ENCODE measurements at places on chromosomes 12 and 14.

DNA sequence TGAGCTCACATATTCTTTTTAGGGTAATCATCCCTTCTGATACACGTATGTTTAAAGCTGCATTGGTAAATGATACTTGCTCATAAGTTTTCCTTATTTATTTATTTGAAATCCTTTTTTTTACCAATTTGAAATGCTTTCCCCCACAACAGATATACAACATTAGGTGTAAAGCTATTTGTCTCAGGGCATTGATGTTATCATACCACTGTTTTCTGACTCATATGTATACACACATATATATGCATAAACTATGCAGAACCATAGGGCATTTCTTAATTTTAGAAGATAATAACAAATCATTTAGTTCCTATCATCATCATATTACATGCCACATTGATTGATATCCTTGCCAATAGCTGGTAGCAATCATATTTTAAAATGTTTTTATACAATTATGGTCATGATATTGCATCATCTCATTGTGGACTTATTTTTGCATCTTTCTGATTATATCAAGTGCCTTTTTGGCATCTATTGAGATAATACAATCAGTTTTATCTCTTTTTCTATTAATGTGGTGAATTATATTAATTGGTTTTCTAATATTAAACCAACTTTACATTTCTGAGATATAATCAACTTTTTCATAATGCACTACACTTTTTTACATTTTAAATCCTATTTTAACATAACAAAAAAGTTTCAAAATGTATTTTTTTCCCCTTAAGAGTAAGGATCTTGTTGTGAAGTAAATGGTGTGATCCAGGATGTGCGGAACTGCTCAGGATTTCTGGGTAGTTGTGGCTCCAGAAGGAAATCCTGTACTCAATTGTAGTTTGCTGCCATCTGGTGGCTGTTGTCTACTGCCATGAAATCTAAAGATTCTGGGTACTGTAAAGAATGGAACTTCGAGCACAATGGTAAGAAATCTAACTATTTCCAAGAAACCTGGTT is 16.7 kb downstream of the OR9K2 start:
- peaks cover 3% of the 10 kb centered on the region for H3K27me3 ChIP-seq
- no peaks in the 10 kb centered on the region for H3K4me1 ChIP-seq
- no peak overlapping the region for H3K4me3 ChIP-seq
- no peaks in the 10 kb centered on the region for H3K36me3 ChIP-seq
- DNase-seq = no peak
- H3K27ac ChIP-seq = no peak overlapping the region

- H3K27me3 ChIP-seq = no peaks in the 10 kb centered on the region
- peak overlapping the region; percentile 3 for H3K27ac ChIP-seq
- H3K36me3 ChIP-seq = peaks cover 8% of the 10 kb centered on the region
Measured at GRCh38 chr12:98513379-98514322, 1.7 kb upstream of the TMPO start.

DNA sequence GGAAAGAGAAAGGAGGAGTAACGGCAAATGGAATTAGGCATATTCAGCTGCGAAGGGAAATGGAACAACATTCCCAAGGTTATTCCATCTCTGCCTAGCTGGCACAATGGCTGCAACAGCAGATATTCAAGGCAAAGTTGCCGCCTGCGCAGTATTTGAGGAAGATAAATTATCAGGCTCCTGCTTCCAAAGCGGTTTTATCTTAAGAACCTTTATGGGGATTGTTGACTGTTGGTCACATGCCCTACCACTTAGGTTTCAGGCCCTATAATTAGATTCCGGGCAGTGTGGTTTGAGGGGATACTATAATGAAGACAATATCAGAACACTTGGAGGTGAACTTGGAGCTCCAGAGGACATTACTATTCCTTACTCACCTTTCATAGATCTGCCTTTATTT is 99.7 kb downstream of the FGD4 start:
- DNase-seq = no peak
- no peaks in the 10 kb centered on the region for H3K27me3 ChIP-seq
- H3K4me3 ChIP-seq = no peak overlapping the region

GRCh38 chr12:168763-169525 is 45.0 kb downstream of the SLC6A12 start:
- no peaks in the 10 kb centered on the region for H3K36me3 ChIP-seq
- no peaks in the 10 kb centered on the region for H3K4me1 ChIP-seq
- H3K4me3 ChIP-seq = no peak overlapping the region
- no peak for DNase-seq

DNA sequence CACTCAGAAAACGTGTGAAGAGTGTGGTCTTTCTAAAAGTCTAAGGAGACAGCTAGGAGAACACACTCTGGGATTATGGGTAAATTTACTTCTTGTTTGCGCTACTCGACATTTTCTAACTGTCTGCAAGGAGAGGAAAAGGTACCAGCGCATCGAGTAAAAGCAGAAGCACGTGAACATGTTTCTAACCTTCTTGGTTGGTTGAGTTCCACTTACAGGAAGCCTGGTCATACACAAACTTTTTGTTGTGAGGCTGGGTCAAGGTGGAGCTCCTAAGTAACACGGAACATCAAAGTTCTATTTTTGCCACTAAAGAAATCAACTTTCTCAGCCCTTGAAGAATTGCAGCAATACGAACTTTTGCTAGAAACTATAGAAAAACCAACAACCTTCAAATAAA is 20.0 kb downstream of the ANKLE2 start:
- H3K4me3 ChIP-seq = no peak overlapping the region
- peaks cover 59% of the 10 kb centered on the region for H3K36me3 ChIP-seq
- no peaks in the 10 kb centered on the region for H3K4me1 ChIP-seq
- DNase-seq = no peak
- H3K27me3 ChIP-seq = no peaks in the 10 kb centered on the region

DNA sequence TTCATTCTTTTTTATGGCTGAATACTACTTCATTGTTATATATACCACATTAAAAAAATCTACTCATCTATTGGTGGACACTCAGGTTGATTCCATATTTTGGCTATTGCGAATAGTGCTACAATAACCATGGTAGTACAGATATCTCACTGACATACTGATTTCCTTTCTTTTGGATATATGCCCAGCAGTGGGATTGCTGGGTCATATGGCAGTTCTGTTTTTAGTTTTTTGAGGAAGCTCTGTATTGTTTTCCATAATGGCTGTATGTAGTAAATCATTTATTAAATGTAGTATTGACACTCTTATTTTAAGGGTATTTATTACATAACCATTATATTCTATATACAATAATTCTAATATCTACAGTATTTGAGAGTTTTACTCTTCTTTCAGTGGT is 43.7 kb downstream of the PTCSC3 start:
- no peak overlapping the region for H3K4me3 ChIP-seq
- DNase-seq = no peak
- no peaks in the 10 kb centered on the region for H3K27me3 ChIP-seq
- no peaks in the 10 kb centered on the region for H3K4me1 ChIP-seq

GRCh38 chr14:96081767-96082400 is 42.7 kb downstream of the C14orf132 start:
- peaks cover 58% of the 10 kb centered on the region for H3K4me1 ChIP-seq
- no peaks in the 10 kb centered on the region for H3K27me3 ChIP-seq
- H3K27ac ChIP-seq = no peak overlapping the region
- DNase-seq = no peak
- H3K36me3 ChIP-seq = no peaks in the 10 kb centered on the region

DNA sequence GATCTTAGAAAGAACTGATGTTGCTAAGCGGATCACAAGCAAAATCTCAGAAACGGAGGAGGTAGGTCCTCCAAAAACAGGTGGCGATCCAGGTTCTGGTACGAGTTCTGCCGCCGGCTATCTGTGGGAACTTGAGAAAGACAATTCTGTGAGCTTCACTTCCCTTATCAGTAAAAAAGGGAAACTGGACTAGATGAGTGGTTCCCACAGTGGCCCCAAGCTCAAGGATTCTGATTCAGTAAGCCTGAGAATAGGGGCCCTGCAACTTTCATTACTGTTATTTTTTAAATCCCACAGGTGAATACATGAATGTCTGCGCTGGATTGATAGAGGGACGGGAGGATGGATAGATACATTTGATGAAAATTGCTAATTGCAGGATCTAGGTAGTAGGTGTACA is 160.2 kb downstream of the PPM1H start:
- H3K27me3 ChIP-seq = no peaks in the 10 kb centered on the region
- no peak for DNase-seq
- H3K4me1 ChIP-seq = peaks cover 14% of the 10 kb centered on the region
- no peaks in the 10 kb centered on the region for H3K36me3 ChIP-seq

DNA sequence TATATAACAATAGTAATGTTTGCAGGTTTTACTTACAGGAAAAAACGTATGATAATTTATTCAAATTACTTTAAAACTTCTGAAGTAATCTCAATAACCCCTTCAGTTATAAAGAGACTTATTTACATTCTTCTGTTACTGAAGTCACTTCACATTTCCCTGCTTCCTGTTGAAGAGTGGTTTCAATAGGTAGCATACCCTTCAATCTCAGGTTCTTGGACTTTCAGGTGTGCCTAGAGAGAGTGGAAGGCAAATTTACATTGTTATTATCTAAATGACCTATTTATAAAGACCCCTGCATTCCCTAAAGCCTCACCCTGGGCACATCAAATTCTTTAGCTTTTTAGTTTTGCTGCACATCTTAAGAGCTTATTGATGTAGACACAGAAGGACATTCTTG is 137.6 kb upstream of the AEBP2 start:
- peaks cover 22% of the 10 kb centered on the region for H3K4me1 ChIP-seq
- no peaks in the 10 kb centered on the region for H3K36me3 ChIP-seq
- no peak overlapping the region for H3K4me3 ChIP-seq
- no peak overlapping the region for H3K27ac ChIP-seq
- H3K27me3 ChIP-seq = no peaks in the 10 kb centered on the region

GRCh38 chr14:93951635-93952540 is 24.5 kb downstream of the ASB2 start:
- no peaks in the 10 kb centered on the region for H3K27me3 ChIP-seq
- no peak overlapping the region for H3K4me3 ChIP-seq
- H3K36me3 ChIP-seq = no peaks in the 10 kb centered on the region
- H3K4me1 ChIP-seq = no peaks in the 10 kb centered on the region

DNA sequence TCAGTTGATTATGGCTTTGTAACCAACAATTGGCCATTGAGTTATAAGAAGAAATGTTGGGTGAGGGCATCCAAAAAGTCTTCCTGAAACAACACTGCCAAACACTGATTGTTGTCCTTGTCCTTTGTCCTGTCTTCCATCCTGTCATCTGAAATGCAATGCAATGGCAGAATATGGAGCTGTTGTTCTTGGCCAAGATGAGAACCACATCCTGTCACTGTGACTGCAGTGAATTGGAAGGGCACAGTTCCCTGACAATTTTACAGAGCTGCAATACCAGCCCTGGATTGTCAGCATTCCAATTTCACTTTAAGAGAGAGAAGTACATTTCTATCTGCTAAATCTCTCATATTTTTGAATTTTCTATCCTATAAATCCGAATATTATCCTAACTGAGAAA is 613.3 kb downstream of the FLRT2 start:
- no peak overlapping the region for H3K4me3 ChIP-seq
- no peaks in the 10 kb centered on the region for H3K4me1 ChIP-seq
- no peaks in the 10 kb centered on the region for H3K36me3 ChIP-seq
- no peaks in the 10 kb centered on the region for H3K27me3 ChIP-seq

GRCh38 chr12:10562306-10562933 is 51.0 kb downstream of the MAGOHB start:
- H3K27me3 ChIP-seq = no peaks in the 10 kb centered on the region
- H3K4me1 ChIP-seq = no peaks in the 10 kb centered on the region
- no peak overlapping the region for H3K27ac ChIP-seq
- H3K4me3 ChIP-seq = no peak overlapping the region
- no peak for DNase-seq
- no peaks in the 10 kb centered on the region for H3K36me3 ChIP-seq

DNA sequence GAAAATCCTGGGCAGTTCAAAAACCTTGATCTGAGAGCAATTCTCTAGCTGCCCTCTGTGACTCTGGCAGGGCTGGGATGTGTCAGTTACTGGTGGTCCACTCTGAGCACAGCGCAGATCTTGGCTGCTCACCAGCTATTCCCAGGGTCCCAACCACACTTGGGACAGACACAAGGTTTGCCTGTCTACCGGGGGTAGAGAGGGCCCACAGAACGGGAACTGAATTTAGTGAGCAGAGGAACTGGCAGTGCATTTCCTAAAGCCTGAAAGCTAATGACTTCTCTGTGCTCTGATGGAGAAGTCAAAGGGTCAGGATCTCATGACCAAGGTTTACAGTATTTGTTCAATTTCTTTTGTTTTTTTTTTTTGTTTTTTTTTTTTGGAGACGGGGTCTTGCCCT is 2.6 kb downstream of the PDE6H start:
- H3K4me3 ChIP-seq = no peak overlapping the region
- no peaks in the 10 kb centered on the region for H3K4me1 ChIP-seq
- H3K27me3 ChIP-seq = no peaks in the 10 kb centered on the region
- DNase-seq = no peak
- no peaks in the 10 kb centered on the region for H3K36me3 ChIP-seq
- H3K27ac ChIP-seq = no peak overlapping the region

- DNase-seq = no peak
- H3K27ac ChIP-seq = peak overlapping the region; percentile 33
- H3K4me3 ChIP-seq = no peak overlapping the region
- no peaks in the 10 kb centered on the region for H3K27me3 ChIP-seq
Measured at GRCh38 chr12:110590806-110591326, 7.7 kb upstream of the PPTC7 start.

Measured in PC-9 (cell line).